ENCODE measurements at places on chromosomes 7 and 10.

DNA sequence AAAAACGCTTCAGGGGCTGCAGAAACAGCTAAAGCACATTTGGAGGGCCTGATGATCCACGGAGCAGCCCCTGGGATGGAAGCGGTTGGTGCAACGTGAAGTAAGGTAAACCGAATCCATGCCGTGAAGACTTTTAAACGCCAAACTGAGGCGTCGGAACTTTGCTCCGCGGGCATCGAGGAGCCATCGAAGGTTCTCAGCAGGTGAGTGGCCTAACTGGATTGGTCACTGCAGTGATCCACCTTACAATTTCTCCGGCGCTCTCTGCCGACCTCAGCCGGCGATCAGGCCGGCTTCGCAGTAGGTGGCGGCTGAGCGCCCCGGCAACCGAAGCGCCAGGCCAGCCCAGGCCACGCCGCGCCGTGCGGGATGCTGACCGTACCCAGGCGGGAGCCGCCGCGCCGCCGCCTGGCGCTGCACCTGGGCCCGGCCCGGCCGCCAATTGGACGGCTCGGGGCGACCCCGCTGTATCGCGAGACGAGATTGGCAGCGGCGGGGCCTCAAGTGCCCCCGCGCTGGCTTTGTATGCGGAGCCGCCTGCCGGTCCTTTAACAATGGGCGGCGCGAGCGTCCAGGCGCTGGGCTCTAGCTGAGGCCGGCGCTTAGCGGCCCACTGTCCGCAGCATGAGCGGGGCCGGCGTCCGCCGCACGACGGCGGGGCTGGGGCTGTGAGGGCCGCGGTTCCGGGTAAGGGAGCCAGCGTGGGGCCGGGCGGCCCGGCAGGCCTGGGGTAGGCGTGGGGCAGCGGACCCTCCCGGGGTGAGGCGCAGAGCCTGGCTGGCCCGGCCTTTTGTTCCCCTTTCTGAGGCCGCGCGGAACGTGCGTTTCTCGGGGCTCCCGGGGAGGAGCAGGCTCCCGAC is at the start of gene CCNJ:
Gene CCNJ (plus strand): TSS at position 551 of the 860 bp plus-strand sequence. CDS start 811 bp downstream, outside the sequence.
- DNase-seq: peak; percentile 95

DNA sequence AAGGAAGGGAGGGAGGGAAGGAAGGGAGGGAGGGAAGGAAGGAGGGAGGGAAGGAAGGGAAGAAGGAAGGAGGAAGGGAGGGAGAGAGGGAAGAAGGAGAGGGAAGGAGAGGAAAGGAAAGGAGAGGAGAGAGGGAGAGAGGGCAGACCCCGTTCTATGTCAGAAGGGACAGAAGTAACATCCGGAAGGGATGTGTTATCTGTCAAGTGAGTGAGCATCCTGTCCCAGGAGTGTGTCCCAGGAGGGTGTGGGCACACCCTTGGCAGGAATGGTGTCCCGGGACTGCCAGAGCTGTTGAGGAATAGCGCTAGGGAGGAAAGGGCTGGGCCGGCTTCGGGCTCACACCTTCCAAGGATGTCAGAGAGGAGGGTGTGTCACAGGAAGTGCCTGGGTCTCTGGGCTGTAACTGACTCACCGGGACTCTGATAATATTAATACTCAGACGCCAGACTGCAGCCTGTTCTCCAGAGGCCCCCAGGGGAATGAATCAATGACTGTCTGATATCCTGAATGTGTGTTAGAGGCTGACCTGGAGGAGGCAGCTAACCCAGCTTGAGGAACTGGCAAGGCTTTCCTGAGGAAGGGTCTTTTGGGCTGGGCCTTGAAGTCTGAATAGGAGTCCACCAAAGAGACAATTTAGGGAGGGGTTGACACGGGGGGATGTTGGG is 125.6 kb upstream of the TNRC18 start:
- no peak for DNase-seq

DNA sequence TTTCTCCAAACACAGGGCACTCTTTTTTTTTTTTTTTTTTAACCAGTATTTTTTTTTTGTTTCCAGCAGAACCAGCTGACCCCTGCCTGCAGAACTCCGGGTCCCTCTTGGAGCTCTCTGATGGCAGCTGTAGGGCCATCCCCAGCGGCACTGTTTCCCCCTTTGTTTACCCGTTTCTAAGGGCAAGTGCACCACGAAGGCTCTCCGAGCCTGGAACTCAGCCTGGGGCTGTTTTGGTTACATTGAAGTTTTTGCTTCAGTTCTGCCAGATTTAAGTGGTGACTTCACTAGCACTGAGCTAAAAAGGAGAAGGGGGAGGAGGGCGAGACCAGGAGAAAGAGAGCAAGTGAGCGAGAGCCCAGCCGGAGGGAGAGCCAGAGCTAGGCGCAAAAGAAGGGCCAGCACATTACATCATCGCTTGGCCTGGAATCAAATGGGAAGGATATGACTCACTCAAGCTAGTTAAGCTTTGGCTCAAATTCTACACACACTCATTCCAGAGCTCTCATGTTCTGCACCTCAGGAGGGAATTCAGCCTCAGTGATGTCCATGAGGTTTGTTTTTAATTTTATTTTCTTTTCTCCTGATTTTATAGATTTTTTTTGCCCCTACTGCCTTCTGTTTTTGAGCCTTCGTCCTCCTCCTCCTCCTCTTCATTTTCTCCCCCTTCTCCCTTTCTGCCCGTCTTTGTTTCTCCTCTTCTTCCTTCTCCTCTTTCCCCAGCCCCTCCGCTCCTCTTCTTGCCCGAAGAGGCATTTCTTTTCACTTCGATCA is 272.3 kb downstream of the TRIL start:
- DNase-seq: peak; percentile 93

- DNase-seq: peak; percentile 33
Observed at GRCh38 chr7:153090764-153091163, 331.2 kb downstream of the ACTR3B start.

DNA sequence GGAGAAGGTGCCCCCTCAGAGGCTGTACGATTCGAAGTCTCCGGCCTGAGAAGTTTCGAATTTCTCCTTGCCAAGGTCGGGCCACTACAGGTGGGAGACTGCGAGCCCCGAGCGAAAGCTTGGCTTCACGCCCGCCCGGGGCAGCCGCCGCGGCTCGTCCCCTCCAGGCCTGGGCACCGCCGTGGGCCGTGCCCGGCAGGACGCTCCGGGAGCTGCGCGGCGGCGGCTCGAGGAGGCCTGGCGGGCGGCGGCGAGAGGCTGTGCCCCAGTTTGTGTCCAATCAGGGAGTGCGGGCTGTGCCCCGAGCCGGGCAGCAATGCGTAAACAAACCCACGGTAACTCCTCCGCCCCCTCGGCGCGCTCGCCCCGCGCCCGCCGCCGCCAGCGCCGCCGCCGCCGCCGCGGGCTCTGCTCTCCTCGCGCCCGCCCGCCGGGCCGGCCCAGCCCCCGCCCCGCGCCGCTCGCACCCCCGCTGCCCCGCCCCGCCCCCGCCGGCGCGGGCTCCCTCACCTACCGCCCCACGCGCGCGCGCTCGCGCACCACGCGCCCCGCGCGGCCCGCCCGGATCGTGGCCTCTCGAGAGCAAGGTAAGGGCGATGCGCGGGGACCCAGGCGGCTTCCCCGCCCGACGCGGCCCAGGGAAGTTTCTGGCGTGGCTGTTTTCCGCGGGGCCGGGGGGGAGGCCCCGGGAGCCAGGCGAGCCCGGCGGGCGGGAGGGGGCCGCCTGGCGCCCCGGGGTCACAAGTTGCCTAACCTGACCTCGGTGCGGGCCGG is 57.8 kb upstream of the PCGF5 start:
- peak; percentile 63 for DNase-seq

- no peak for DNase-seq
Observed at GRCh38 chr7:105016068-105016708, 2.2 kb downstream of the KMT2E start.

GRCh38 chr10:128629111-128630096 is 503.2 kb upstream of the MKI67 start:
- DNase-seq: no peak

DNA sequence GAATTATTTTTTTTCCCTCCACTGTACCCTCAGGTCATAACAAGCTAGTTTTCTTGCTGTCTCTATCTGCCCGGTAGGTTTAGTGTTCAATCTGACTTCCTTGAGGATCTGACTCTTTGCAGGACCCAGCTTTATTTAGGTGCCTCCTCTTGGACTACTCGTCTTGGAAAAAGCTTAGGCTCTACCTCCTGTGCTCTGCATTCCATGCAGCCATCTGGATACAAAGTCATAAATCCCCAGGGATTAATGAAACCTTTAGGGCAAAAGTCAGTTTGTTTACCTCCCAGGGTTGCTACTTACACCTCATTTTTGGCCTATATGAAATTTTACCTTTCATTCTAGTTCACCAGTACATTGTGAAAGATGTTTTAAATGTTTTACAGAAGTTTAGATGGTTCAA is 8.0 kb downstream of the STAG3 start:
- DNase-seq: no peak

- no peak for DNase-seq
Observed at GRCh38 chr10:96714031-96714590, 6.2 kb downstream of the PIK3AP1 start.

GRCh38 chr7:50952544-50952943 is 169.8 kb upstream of the GRB10 start:
- DNase-seq: no peak

DNA sequence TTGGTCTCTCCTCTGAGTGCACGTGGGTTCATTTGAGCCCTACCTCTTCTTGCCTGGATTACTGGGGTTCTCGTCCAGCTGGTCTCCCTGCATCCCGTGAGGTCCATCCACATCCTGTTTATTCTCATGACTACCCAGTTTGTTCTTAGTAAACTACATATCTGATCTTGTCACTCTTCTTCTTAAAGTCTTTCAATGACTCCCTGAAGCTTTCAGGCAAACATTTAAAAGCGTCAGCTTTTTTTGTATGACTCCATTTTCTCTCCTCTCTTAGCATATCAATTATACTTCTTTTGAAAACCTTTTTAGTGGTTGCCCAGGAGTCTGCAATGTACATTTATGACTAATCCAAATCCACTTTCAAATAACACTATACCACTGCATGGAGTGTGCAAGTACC is 7.5 kb downstream of the SFXN2 start:
- DNase-seq: no peak

DNA sequence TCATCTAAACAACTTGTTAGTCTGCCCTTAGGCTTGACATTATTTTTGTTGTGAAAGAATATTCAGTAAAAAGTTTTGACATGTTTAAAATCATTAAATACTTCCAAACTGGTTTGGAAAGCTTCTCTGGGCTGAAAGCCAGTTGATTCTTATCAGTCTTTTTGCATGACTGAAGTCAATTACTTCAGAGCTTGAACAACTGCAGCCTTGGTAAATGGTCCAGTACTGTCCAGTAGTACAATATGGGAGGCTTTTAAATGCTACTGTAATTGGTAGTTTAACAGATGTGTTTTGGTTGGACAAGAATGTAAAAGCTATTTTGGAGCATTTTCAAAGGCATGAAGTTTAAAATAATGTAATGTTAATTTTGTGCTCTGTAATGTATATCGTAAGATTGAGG is 103.4 kb downstream of the SDK1 start:
- DNase-seq: no peak

GRCh38 chr7:126227643-126228042 is 1025.1 kb downstream of the GRM8 start:
- no peak for DNase-seq

GRCh38 chr7:152344253-152344652 is 91.5 kb downstream of the KMT2C start:
- DNase-seq: no peak

GRCh38 chr7:120738816-120739215 is 119.1 kb downstream of the TSPAN12 start:
- no peak for DNase-seq

GRCh38 chr7:84950836-84951235 is 236.0 kb downstream of the SEMA3D start:
- no peak for DNase-seq

- DNase-seq: no peak
Observed at GRCh38 chr7:149334930-149335329, 72.9 kb downstream of the ZNF783 start.

- no peak for DNase-seq
Observed at GRCh38 chr10:74906611-74907198, 80.3 kb downstream of the KAT6B start.

GRCh38 chr7:153022475-153023193 is 263.1 kb downstream of the ACTR3B start:
- DNase-seq: no peak

DNA sequence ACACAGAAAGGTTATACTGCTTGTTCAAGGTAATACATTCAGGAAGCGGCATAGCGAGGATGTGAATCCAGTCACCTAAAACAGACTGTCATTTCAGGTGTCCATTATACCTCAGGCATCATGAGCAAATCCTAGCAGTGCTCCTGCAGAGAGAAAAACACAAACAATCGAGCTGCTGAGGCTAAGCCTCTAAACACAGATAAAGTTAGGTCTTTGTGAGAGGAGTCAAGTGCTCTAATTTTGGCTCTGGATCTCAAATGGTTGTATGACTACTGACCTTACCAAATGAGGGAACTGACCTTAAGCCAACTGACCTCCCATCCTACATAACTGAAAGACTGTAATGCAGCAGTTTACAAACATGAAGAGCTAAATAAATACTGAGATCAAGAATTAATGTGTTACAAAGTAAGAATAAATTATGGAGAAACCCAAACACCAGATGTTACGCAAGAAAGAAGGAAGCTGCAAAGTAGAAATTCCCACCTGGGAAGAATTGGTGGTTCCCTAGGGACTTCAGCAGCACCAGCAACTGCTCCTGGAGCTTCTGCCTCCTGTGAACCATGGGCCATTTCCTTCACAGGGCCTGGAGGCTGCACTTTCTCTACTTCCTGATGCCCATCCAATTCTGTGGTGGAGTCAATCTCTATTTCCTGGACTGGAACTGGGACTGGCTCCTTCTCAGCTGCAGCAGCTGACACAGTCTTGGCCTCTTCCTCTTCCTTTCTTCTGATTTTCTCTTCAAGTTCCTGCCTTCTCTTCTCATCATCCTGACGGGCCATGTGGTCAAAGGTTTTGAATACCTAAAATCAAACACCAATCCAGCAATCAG is 5.8 kb downstream of the NUDCD3 start:
- DNase-seq: no peak

DNA sequence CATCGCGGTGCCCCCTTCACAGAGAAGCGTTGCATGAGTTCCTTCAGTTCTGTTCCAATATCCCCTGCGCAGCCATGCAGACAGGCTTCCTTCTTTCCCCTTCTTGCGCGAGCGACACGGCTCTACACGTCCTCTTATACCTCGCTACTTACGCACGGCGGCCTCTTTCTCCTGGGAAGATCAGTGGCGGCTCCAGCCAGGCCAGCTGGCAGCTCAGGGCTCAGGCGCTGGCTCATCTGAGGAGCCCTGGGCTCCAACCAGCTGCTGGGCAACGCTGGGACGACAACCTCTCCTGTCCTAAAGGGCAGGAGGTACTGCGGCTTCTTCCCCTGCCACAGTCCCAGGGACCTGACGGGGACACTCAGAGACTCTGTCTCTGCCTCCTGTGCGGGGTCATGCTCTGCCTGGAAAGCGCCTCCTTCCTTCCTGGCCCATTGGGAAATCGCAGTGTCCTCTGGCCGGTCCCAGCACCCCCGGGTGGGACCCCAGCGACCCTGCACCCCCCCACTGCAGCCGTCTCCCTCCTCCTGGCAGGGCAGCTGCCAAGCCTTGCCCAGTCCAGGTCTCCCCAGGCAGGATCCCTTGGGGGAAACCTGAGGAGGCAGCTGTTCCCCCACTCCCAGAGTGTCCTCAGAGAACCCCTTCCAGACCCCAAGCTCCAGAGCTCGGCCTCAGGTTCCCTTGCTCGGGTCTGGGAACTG is 5.0 kb upstream of the FAM20C start:
- DNase-seq: peak; percentile 28
